ENCODE measurements at places on chromosomes 16 and 17.
A peak's percentile ranks its signal among the peaks of the same experiment; 100 is the strongest.

DNA sequence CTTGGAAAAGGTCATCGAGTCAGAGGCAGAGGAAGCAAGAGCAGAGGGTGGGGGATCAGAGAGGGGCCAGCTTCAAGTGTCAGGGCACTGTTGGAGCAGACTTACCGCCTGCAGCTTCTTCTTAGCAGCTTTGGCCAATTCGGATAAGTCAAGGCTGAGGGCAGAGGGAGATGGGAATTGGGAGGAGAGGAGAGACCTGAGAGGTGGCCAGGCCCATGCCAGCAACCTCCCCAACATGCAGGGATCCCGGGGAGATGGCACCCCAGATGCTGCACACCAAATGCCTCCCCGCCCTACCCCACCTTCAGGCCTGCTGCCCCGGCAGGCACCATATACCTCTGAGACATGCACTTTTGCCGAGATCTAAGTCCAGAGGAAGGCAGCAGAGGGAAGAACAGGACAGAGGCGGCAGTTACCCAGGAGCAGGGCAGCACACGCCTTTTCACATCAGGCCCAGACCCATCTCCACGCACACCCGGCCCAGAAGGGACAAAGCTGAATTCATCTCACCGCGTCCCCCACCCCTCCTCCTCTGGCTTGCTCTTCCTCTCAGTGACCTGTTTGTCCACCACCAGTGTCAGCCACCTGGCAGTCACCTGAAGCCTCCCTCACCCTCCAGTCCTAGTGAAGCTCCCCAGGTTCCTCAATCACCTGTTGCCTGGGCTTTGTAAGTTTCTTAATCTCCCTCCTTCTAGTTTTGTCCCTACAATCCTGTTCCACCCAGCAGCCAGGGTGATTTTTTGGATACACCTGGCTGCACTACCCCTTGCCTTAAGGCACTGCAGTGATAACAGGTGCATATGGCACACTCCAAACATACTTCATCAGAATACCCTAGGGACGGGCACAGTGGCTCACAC is 10.4 kb downstream of the TP53I13 start:
- DNase-seq = no peak

- DNase-seq = no peak
Observed at GRCh38 chr17:74919440-74920305, 3.4 kb downstream of the USH1G start.

- DNase-seq = no peak
Observed at GRCh38 chr17:74644419-74644818, 20.9 kb upstream of the CD300E start.

- no peak for DNase-seq
Observed at GRCh38 chr17:56678249-56679114, 85.0 kb downstream of the NOG start.

- DNase-seq = no peak
Observed at GRCh38 chr17:37674511-37674910, 31.3 kb upstream of the DDX52 start.

DNA sequence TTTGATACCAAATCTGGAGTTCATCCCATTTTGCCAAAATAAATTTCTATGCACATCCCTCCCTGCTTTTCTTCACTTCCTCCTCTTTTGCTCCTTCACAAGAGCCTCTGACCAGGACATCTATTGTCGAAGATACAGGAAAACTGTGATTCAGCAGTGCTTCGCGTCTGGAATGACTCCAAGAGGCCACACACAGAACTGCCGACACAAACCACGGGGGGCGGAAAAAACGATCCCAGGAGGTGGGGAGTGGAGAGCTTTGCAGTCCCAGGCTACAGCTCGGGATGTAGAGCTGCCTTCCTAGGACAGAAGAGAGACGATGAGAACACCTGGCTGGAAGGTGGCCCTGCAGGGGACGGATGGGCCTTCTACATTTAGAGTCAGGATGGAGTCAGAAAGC is 102.8 kb downstream of the XYLT1 start:
- DNase-seq = no peak

DNA sequence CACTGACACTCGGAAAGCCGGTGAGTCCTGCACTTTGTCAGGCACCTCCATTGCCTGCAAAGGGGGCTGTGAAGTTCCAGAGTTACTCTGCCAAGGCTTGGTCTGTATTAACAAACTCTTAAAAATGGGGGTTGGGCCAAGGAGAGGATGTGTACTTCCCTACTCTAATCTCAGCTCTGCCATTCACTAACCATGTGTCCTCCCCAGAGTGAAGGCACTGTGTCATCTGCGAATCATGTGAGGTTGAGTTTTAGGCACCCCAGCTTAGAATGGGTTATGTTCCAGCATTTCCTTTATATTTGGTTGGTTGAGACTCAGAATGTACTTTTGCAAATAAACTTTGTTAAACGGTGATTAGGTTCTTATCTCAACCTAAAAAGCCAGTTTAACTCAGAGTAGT is 24.9 kb downstream of the ERCC4 start:
- no peak for DNase-seq

DNA sequence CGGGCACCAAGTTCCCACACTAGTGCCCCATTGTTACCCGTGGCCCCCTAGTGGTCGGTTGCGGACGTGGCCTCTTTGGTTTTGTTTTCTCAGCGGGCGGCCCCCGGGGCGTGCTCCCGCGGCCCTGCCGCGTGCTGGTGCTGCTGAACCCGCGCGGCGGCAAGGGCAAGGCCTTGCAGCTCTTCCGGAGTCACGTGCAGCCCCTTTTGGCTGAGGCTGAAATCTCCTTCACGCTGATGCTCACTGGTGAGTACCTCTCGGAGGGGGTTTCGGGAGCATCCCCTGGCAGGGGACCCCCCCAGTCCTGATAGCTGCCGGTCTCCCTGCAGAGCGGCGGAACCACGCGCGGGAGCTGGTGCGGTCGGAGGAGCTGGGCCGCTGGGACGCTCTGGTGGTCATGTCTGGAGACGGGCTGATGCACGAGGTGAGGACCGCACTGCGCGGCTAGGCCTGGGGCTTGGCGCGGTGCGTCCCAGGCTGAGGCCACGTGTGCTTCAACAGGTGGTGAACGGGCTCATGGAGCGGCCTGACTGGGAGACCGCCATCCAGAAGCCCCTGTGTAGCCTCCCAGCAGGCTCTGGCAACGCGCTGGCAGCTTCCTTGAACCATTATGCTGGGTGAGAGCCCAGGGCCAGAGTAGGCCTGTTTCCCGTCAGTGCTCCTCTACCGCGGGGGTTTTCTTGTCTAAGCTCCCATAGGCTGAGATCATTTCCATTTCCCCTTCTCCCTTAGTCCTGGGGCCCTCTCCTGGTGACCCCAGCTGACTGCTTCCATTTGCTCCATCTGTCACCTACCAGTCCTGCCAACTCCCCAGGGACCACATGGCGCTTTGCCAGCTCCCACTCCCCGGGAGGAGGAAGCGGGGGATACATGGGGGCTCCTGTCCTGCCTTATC is 1.7 kb downstream of the SPHK1 start:
- DNase-seq = no peak

DNA sequence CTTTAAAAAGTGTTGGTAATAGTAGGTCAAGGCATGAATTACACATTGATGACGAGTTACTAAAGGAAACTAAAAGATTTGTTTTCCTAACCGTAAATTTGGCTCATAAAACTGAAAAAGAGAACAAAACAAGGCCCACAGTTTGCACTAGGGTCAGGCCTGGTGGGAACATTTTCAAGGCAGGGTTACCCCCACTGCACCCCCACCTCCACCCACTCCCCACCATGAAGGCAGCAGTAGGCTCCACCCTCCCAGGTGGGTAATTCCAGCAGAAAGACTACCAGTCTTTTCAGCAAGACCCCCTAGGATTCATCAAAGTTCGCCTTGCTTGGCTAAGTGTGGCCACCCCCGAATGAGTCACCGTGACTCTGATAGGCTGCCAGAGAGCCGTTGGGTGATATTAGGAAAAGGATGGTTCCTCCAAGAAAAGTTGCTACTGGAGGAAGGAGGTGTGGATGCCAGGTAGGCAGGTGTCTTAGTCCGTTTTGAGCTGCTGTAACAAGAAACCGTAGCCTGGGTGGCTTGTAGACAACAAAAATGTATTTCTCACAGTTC is 8.6 kb downstream of the DNAAF1 start:
- DNase-seq = no peak

DNA sequence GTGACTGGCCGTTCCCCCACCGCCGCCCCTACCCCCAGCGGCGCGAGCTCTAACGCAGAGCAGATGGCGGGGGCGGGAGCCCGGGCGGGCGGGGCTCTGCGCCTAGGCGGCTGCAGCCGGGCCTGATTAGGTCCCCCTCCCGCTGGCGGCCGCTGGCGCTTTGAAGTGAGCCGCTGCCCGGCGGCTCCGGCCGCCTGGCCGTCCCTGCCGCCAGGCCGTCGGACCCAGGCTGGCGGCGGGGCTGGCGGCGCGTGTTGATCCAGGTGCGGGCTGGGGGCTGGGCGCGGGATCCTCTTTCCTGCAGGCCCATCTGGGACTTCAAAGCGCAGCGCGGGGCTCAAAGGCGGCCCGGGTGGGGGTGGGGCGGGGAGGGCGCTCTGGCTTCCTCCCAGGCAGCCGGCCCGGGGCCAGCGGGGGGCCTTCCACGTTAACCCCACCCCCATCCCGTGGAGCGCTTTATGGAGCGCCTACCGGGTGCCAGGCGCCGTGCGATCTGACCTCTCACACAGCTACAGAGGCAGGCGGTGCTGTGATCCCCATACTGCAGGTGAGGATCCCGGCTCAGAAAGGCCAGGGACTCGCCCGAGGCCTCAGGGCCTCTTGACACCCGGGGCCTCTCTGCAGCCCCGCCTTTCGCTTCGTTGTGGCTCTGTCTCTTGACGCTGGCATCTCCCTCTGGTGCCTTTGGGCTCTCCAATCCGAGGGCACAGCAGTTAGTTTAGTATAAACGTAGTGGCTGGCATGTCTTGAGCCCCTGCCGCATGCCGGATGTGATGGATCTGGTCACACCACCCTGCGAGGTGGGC is 80.0 kb upstream of the NKD1 start:
- no peak for DNase-seq

GRCh38 chr17:66429680-66430079 is 127.3 kb downstream of the PRKCA start:
- no peak for DNase-seq

- no peak for DNase-seq
Observed at GRCh38 chr16:53686710-53687109, 16.9 kb downstream of the RPGRIP1L start.

DNA sequence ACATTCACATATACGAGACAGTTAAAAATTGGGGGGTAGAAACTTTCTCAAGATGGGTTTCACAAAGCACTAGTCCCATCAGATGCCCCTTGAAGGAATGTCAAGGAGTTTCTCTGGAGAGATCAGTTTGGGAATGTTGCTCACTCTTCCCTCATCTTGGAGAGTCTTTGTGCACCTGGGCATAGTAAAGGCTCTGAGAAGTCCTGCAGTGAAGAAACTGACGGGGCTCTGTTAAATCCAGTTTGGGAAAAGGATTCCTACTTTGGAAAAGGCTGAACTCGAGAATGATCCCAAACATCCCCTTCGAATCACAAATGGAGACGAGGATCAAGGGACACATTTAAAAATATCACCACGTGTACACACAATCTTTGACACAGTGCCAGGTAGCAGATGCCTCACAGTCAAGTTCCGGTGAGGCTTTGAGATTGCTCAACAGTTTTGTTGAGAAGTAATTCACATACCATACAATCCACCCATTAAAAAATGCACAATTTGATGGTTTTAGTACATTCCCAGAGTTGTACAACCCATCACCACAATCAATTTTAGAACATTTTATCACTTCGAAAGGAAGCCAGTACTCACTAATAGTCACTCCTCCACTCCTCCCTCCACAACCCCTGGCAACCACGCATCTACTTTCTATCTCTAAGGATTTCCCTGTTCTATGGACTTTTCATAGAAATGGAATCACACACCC is 203.4 kb upstream of the FOXF1 start:
- DNase-seq = peak; percentile 60

- DNase-seq = no peak
Observed at GRCh38 chr16:12900156-12900555, 1.2 kb upstream of the SHISA9 start.

DNA sequence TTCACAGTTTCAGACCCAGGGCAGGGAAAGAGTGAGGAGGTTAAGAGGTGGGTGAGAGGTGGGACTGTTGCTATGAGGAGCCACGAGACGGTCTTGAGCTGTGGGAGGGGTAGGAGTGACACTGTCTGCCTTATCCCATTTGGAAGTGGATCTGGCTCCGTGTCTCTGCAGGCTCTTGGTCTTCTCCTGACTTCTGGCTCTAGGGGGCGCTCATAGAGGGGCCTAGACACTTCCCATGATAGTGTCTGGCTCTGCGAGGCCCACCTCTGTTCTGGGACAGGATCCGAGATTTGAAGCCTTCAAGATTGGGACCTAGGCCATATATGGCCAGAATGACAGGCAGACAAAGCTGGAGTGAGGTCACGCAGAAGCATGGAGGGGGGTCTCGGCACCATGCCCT is 204.5 kb downstream of the GSG1L start:
- DNase-seq = no peak

GRCh38 chr17:35407531-35407930 is 24.8 kb downstream of the SLFN12 start:
- no peak for DNase-seq

GRCh38 chr16:31414706-31415105 is 13.5 kb downstream of the COX6A2 start:
- no peak for DNase-seq

DNA sequence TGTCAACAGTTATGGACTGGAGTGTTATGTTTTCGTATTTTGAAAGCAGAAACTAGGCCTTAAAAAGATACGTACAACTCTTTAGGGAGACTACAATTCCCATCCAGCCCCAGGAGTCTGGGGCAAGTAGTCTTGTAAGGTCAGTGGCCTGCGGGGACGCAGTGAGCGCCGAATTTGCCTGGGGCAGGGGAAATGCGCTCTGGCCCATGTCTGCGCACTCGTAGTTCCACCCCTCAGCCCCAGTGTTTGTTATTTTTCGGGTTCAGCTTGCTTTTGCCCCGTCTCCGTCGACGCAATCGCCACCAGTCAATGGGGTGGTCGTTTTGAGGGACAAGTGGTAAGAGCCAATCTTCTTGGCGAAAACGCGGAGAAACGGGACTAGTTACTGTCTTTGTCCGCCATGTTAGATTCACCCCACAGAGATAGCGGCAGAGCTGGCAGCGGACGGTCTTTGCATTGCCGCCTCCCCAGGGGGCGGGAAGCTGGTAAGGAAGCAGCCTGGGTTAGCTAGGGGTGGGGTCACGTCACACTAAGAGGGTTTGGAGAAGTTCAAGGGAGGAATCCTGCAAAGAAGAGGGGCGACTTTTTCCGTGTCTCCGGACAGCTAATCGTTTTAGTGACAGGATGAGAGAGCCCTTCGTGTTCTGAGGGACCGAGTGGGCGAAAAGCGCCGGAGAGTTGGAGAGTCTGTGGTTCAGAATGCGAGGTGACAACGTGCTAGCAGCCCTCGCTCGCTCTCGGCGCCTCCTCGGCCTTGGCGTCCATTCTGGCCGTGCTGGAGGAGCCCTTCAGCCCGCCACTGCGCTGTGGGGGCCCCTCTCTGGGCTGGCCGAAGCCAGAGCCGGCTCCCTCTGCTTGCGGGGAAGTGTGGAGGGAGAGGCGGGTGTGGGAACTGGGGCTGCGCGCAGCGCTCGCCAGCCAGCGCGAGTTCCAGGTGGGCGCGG is 1.1 kb upstream of the BRCA1 start:
- no peak for DNase-seq

GRCh38 chr16:80540516-80541305 is at the start of gene DYNLRB2:
DYNLRB2 (plus strand) TSS chr16:80540993; CDS start chr16:80541077, 84 bp downstream.
- DNase-seq = peak; percentile 82

- DNase-seq = no peak
Observed at GRCh38 chr16:27972500-27972899, 91.0 kb downstream of the GSG1L start.
